ENCODE measurements at places on chromosomes 6 and 20.

GRCh38 chr6:131290955-131291354, 155.7 kb downstream of the AKAP7 start:
- no peak for DNase-seq

- peak; percentile 83 for DNase-seq
Observed at GRCh38 chr20:20743511-20744169, 31.2 kb upstream of the RALGAPA2 start.

GRCh38 chr20:10594296-10594868, 79.4 kb downstream of the JAG1 start:
- no peak for DNase-seq

GRCh38 chr6:134278000-134278399, 39.9 kb downstream of the SGK1 start:
- no peak for DNase-seq

- DNase-seq, result peak; percentile 63
Observed at GRCh38 chr20:63027922-63028389, 21.2 kb upstream of the BHLHE23 start.

- no peak for DNase-seq
Observed at GRCh38 chr6:118755941-118756646, 104.7 kb upstream of the CEP85L start.

Measured in neural progenitor cell (in vitro differentiated cells).